ENCODE measurements at places on chromosomes 2 and 18.

- no peak for DNase-seq
These were observed 3.0 kb upstream of the IL1A start for GRCh38 chr2:112787294-112787693.

- no peak for DNase-seq
These were observed 167.6 kb upstream of the ID2 start for GRCh38 chr2:8514274-8514662.

DNA sequence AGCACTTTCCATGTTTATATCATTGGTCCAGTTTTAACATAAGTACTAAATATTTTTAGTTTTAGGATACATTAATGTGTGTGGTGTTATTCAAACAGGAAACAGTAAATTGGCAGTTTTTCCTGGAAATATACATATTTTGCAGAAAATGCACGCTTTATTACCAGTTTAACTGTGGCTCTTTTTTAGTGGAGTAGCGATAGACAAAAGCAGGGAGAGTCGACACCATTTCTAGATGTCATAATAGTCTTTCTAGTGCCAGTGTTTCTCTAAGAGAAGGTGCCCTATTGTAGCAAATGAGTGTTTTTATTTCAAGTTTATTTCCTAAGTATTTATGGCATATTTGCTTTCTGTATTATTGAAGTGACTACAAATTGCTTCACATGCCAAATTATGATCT, 9.1 kb upstream of the SLC35G4 start:
- no peak for DNase-seq

GRCh38 chr2:122831649-122832048, 1076.2 kb downstream of the TSN start:
- DNase-seq, result no peak

DNA sequence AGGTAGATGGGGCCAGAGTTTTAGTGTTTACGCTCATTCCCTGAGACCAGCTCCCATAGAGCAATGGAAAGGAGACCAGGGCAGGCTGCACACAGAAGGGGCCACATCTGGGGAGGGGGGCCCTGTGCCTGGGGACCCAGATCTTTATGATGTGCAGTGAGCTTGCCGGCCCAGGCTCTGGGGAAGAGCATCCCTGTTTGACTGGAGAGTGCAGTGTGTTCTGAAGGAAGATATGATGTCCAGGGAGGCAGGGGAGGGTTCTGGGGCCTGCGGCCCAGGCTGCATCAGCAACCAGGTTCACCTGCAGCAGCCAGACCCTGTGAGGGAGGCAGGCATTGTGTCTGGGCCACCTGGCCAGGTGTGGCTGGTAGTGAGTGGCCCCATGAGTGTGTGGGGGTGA, 13.8 kb downstream of the TPO start:
- DNase-seq, result no peak

- no peak for DNase-seq
These were observed 2.7 kb downstream of the STK16 start for GRCh38 chr2:219247678-219248642.

DNA sequence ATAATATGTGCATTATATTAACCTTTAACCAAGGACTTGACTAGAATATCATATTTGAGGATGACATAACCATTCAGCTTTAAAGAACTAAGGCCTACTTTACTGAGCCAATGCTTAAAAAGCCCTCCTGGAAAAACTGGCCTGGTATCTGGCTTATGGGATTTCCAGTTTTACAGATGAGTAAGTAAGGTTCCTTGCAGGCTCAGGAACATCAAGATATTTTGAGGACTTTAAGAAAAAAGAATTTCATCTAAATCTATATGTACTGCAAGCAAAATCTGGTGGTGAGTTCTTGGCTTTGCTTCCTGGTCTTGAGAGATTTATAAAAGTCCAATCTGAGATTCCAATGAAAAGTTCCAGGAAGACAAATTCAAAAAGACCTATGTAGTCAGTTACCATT, 417.0 kb upstream of the NRXN1 start:
- DNase-seq, result no peak

GRCh38 chr2:217371781-217372213, 511.9 kb upstream of the TNP1 start:
- DNase-seq, result no peak

DNA sequence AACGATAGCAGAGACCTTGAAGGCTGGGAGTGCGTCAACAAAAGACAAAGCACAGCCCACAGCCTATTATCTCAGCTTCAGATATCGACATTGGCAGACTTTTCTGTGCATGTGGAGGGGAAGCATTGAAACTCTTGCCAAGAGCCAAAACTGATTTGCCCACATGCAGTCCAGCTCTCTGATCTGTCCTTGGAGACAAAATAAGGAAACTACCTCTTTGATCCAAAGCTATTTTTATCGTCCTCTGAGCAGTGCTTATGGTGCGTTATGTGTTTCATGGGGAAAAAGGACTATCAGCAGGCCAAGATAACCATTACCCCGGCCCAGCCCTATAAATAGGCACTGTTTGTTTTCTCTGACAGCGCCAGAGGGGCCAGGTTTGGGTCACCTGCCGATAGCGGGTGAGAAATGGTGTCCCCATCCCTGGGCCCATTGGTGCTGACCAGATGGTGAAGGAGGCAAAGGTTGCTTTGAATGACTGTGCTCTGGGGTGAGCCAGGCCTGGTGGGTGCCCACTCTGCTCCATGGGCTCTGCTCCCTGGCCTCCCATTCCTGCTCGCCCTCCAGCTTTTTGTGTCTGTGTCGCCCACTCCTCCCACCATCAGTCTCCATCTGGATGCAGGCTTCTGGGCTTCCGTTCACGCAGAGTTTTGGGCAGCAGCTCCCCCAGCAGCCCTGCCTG, 176.1 kb upstream of the HS6ST1 start:
- DNase-seq, result no peak
